ENCODE measurements at places on chromosomes 3 and 15. TPM values are rescaled to one million over a fixed set of nuclear protein-coding genes. Genes with fewer than 3 reads are reported as not detected.

TMEM266 gene
- 4.6 TPM for total RNA-seq

DNA sequence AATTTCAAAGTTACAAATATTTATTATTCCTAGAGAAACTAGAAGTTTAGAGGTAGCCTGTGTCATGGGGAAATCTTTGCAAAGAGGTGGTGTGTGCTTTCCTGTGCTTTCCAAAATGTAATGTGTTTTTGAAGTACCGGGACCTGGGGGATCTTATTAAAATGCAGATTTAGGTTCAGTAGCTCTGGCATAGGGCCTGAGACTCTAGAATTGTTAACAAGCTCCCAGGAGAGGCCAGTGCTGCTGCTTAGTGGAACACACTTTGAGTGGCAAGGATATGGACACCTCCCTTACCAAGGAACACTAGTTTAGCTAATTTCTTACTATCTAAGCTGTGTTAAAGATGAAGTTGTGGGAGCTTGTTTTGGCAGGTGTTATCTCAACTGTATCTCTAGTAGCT, 428.9 kb downstream of the VGLL3 start:
- DNase-seq, result no peak

- DNase-seq, result no peak
These were observed 120.8 kb upstream of the MCTP2 start for GRCh38 chr15:94110476-94111130.

CCRL2 gene
- total RNA-seq, result 0.36 TPM

DNA sequence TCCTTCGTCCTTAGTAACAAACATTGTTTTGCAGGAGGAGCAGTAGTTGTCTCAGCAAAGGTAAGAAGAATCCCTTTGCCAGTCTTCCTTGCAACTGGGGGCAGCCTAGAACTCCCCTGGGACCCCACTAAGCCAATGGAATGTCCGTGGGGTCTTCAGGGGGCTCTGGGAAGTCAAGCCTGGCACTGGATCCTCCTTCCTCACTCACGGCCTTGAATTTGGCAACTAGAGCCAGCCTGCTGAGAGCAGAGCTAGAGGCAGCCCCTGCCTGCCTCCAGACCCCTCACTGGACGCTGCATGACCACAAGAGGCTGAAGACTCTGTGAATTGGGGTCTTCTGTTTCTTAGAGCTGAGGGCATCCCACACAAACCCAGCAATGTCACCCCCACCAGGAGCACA, 18.6 kb upstream of the PRR23E start:
- DNase-seq, result no peak

DNA sequence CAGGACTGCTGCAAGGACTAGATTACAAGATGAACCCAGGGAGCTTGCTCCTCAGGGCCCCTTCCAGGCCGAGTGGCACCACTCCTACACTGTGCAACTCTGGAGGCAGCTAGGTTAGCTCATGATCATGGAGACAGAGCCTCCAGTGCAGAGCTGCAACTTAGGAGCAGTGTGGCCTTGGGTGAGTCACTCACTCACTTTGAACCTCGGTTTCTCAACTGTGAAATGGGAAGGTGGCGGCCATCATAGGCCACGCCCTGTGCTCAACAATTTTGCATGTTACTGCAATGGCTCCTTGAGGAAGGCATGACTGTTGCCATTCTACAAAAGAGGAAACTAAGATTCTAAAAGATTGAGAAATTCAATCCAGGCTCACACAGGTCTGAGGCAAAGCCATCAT, 11.2 kb upstream of the CXCR6 start:
- no peak for DNase-seq

DNA sequence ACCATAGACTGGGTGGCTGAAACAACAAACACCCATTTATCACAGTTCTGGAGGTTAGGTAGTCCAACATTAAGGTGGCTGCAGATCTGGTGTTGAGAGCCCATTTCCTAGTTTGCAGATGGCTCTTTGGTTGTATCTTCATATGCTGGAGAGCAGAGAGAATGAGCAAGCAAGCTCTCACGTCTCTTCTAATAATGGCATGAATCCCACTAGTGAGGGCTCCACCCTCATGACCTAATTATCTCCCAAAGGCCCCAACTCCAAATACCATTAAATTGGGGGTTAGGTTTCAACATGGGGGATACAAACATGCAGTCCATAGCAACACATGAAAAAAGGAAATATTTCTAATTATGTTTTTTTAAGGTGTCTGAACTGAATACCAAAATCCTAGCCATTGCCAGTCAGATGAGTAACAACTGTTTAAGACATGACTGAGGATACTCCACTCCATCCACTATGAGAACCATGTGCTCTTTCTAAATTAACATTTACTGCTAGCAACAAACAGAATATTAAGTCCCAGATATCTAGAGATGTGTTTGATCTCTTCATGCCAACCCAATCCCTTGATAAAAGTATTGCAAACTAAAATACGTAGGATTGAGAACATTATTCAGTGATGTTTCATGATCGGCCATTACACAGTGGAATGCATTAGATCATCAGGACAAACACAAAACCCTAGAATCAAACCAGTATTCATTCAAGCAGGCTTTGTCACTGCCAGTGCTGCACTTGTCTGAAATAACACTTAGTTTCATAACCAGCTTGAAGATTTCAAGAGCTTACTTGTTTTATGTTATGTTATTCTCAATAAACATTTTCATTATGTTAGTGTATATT, 340.3 kb downstream of the SLC9A9 start:
- DNase-seq, result no peak

DNA sequence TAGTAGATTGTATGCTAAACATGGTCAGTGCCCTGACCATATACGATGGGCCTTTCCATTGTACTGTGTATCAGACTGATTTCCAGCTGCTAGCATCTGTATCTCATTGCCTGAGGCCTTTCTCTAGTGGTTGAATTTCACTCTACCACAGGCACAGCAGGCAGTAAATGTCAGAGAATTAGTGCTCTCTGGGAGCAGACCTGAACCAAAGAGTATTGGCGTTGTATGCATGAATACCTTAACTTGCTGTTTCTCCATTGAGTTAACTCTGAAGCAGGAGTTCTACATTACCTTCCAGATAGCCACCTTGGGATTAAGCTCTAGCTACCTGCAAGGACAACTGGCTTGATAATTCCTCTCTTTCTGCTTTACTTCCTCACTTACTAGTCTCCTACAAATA, 439.2 kb upstream of the EPHA3 start:
- no peak for DNase-seq

DNA sequence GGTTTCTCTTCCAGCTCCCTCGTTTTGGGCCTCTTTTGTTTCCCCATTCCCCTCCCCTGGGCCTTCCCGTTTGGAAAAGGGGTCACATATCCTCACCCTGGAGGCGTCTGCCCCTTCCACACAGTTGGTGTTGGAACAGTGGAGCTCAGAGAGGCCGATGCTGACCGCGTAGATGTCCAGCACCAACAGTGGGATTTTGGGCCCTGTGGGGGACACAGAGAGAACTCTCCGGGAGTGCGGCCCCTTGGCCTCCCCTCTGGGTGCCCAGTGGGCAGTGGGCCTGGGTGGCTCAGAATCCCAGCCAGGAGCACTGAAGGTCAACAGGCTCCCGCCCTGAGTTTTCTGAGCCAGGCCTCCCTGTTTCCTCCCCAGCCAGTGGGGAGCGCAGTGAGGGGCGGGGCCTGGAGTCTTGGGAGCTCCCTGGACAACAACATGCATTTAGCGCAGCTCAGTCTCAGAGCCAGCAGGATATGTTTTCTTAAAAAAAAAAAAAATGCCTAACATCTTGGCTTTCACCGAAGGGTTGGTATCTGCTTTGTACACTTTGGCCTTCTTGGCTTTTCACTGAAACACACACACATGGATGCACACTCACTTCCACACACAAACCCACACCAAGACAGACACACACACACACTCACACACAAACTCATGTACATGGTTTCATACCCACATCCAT, 670 bp upstream of the ISLR start:
- DNase-seq, result no peak

DNA sequence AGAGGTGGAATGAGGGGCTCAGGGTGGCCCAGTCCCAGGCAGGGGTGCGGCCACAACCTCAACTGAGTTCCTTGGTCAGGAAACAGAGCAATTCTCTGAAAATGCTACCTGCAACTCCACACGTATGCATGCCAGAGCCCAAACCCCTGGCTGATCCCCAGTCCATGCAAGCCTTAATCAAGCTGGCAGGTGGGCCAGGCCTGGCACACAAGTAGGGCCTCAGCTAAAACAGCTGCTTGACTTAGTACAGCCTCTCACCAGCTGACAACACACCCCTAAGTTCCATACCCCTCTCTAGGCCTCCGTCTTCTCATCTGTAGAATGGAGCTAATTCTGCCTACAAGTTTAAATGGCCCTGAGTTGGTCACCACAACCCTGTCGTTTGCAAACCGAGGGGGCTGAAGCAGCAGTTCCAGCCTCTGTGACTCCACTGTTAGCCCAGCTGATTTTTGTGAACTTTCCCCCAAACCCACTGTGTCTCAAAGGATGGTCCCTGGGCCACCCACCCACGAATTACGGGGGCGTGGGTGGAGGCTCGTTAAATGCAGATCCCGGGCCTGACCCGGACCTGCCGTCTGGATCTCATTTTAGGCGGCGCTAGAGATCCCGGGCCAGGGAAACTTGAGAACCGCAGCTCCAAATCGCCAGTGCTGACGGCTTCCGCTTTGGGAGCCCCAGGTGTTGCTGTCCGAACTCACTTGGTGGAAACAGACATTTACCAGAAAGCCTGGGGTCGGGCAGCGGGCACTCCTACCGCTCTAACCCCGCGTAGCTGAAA, 927 bp downstream of the CHDH start:
- peak; percentile 48 for DNase-seq

C2CD4B gene
- total RNA-seq, result 2.0 TPM

ANKUB1 gene
- 0.36 TPM for total RNA-seq

SI gene
- total RNA-seq, result 0.18 TPM

TMIE gene
- total RNA-seq, result 0.82 TPM

All from cerebellum (tissue), 4 donors.